Activated CD4-positive, alpha-beta memory T cell treated with anti-CD3 and anti-CD28 coated beads for 36 hours (primary cell): ENCODE measurements at places on chromosomes 11 and 22. TPM values are rescaled to one million over a fixed set of nuclear protein-coding genes. Genes with fewer than 3 reads are reported as not detected.

ZBTB16 gene
- 9.7 TPM for total RNA-seq

MGAT3 gene
- not detected for total RNA-seq

MYBPC3 gene
- not detected for total RNA-seq

SYNGR1 gene
- total RNA-seq, result not detected

SCUBE2 gene
- total RNA-seq, result not detected

FAM180B gene
- total RNA-seq, result not detected

YAP1 gene
- 0.71 TPM for total RNA-seq

GRCh38 chr11:71452199-71453036, 585 bp upstream of the NADSYN1 start:
- peak; percentile 73 for DNase-seq

GRCh38 chr11:111703576-111703975, 62.6 kb downstream of the PPP2R1B start:
- no peak for DNase-seq

DNA sequence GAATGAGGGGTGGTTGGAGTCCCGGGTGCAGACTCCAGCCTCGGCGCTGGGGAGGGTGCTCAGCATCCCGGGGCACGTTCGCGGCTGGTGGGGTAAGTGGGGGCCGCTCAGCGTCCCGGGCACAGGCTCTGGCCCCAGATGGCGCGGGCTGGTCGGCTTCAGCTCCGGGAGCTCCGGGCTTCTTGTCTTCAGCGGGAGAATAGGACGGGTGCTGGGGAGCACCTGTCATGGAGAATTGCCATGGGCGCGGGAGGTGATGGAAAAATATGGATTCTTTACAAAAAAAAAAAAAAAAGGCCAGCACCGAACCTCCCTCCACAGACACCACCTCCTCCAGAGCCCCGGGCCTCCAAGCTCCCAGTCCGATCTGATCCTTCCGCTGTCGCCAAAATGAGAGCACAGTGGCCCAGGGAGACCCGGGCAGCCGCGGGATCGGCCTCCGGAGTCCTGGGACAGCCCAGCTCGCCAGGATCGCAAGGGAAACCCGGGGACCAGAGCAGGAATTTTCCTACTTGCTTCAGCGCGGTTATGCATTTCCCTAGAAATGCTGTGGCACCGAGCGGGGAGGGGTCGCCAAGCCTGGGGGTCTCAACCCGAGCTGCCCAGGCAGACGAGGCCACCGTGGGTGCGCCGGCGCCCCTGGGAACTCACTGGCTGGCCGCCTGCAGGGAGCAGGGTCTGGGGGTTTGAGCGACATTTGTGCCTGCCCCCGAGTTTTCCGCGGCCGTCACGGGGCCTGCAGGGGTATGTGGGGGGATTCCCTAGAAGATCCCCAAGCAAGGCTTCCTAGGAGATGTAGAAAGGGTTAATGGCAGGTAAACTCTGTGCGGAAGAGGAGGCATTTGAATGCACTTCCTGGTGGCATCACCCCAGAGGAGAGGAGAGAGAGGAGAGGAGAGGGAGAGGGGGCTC, 1336.9 kb downstream of the BRD1 start:
- DNase-seq, result no peak

GRCh38 chr11:107385361-107385981, 72.2 kb downstream of the CWF19L2 start:
- DNase-seq, result no peak

- DNase-seq, result no peak
These were observed 50.5 kb downstream of the BDNF start for GRCh38 chr11:27649800-27650199.

GRCh38 chr11:15670520-15671070, 555.9 kb downstream of the INSC start:
- DNase-seq, result no peak

GRCh38 chr11:133801356-133801755, 44.0 kb downstream of the SPATA19 start:
- no peak for DNase-seq

GRCh38 chr11:74770456-74770855, 21.8 kb downstream of the RNF169 start:
- DNase-seq, result no peak

DNA sequence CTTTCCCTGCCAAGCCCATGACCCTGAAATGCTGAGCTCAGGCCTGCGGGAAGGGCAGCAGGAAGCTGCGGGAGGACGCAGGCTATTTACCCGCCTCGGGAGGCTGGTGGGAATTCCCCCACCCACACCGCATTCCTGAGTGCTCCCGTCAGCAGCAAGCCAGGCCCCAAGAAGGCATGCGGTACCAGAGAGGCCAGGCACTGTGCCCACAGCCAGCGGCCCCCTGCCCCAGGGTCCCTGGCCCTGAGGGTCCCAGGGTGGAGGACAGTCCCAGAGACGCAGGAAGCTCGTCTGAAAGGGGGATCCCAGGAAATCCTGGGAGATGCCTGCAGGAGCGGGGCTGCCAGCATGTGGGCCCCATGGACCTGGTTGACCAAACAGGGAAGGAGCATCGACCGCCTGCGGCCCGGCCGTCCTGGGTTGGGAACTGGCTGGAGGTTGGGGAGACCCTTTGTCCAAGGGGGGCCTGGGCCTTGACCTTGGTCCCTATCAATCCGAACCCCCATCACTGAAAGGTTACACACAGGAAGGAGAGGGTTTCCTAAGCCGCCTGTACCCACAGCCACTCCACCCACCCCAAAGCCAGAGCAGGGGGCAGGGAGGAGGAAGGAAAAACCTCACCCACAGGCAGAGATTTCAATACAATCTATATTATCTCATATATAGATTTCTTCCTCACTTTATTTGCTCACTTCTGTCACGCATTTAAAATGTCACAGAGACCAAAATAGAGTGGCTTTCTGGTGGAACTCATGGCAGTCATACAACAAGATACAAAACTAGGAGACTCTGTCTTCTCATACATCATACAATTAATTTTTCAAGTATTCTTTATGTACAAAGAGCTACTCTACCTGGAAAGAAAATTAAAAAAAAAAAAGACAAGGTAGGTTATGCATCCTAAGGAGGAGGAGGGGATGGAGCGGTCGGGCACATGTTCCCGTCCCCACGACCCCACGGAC, 17.1 kb downstream of the MAFF start:
- peak; percentile 85 for DNase-seq
